ENCODE measurements at places on chromosomes 2 and 18.

- peak; percentile 59 for DNase-seq
Measured at GRCh38 chr2:70086278-70086837, 919 bp upstream of the PCBP1 start.

GRCh38 chr18:21808185-21808584 lies 67.6 kb downstream of the MIB1 start:
- no peak for DNase-seq

- no peak for DNase-seq
Measured at GRCh38 chr2:111952871-111953452, 54.6 kb downstream of the MERTK start.

DNA sequence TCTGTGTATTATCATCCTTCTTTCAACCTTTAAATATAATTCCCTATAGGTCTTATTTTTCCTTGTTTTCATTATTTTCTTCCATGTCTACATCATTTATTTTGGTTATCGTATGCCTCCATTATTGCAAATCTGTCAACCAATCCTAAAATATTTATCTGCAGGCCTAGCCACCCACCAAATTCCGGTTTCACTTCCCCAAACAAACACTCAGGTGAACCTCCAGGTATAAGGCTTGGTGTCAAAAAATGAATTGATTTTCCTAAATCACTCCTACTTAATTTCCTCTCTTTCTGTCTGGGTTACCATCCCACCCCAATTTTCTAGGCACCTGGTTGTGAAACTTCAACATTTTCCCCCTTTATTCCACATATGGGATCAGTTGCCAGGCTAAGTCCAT lies 111.9 kb upstream of the LINC00305 start:
- no peak for DNase-seq

- DNase-seq = no peak
Measured at GRCh38 chr2:220076734-220077133, 449.3 kb downstream of the SLC4A3 start.

GRCh38 chr2:176130957-176131847 lies 1.7 kb downstream of the HOXD8 start:
- DNase-seq = no peak

DNA sequence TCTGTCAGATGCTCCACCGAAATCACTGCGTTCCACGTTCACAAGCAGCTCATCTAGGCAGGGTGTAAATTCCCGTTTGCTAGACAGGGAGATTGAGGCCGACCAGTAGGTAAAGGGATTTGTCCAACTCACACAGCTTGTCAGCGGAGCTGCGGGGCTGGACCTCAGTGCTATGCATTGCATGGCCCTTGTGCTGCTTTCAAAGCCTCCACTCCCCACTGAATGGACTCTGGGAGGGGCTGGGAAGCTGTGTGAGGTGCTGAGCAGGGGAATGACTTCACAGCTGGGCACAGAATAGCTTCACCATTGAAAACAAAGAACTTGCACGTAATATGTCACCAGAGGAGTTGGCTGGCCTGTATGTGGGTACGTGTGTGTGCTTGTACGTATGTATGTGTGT lies 21.4 kb downstream of the CELF4 start:
- no peak for DNase-seq

GRCh38 chr2:214185546-214185945 lies 225.3 kb upstream of the VWC2L start:
- no peak for DNase-seq

GRCh38 chr2:23745726-23746105 lies 181.2 kb downstream of the ATAD2B start:
- DNase-seq = peak; percentile 79

DNA sequence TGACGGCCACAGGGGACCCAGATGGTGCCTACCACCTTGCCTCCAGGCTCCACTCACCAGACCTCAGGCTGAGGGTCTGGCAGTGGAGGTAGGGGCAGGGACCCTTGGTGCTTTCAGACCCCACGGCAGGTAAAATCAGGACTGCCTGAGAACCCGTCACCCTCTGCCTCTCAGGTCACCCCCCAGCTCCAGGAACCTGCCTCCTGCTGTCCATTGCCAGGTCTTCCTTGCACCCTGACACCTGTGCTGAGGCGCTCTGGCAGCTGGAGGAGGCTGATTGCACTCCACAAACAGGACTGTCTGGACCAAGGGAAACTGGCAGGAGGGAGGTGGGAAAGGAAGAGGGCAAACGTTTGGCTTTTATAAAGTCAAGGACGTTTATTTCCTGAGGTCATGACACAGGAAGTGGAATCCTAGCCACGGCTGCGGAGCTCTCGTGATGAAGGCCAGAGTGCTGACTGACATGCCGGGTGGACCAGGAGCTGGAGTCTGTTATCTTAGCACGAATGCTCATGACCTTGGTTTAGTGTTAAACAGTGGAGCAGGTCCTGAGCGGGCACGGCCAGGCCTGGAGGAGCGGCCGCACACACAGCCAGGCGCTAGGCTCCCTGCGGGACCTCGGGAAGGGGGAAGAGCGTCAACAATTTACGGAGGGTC lies 40.5 kb downstream of the ANO7 start:
- DNase-seq = no peak

DNA sequence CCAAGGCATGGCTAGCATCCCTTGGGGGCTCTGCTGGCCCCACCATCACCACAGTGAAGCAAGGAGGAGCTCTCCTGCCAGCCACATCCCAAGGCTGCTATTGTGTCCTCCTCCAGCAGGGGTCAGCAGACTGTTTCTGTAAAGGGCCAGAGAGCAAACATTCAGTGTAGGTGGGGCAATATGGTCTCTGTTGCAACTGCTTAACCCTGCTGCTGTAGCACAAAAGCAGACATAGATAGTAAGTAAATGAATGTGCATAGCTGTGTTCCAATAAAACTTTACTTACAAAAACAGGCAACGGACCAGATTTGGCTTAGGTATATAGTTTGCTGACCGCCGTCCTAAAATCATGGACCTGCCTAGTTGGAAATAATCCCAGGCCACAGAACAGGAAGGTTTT lies 36.4 kb upstream of the ZBTB7C start:
- peak; percentile 49 for DNase-seq

DNA sequence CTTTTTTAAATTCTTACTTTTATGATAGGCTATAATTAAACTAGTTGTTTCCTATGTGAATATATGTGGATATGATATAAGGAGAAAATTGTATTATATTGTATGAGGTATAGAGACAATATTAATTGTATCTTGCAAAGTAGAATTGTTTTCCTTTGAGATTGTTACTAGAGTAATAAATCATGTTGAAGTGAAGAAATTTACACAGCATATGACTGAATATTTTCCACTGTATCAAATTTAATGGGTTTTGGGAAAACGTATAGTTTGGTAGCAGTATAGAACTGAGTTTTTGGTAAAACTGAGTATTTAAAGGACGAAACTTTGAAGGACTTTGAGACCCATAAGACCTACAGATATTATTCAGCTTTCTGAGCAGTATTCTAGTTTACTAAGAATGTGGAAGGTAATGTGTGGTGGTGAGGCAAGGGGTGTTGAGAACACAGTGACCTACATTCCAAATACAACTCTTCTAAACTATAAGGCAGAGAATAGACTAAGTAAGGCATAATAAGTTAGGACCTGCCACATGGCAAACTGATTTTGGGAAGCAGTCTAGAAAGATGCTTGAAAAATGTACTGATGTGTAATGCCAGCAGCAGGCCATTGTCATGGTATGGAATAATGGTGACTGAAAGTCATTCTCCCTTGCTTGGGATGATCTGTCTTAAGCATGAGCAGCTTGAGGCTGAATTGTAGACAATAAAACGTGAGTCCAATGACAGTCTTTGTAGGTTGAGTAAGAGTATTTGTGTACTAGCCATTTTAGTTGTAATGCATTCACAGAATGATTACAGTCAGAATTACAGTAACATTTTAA lies 29.6 kb downstream of the PKP4 start:
- no peak for DNase-seq

DNA sequence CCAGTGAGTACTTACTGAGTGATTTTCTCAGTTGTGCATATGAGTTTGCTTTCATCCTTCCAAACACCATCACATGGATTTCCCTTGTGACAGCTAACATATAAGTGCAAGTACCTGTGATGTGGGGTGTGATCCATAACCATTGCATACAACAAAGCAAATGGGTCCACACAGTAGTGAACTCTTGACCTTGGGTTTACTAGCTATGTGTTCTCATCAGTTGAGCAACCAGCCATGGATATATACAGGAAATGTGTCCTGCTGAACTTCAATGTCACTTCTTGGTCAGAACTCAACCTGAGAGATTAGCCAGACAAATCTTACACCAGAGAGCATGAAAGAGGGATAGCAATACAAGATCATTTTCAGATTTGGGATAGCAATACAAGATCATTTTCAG lies 420.9 kb upstream of the KCNH7 start:
- no peak for DNase-seq

DNA sequence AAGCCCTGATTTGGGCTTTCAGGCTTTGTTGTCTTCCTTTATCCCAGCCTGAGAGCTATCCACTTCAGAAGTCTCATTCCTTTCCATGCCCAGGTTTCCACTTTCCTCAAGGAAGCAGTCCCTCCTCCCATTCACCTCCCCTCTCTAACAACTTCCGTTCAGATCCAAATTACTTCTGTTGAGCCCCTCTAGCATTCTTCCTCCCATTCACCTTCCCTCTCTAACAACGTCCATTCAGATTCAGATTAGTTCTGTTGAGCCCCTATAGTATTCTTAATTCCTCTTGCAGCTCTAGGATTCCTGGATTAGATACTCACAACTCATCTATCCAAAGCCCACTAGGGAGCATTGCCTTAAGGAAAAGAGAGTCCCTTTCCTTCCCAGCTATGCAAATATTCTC lies 216.8 kb downstream of the RAD51AP2 start:
- no peak for DNase-seq

DNA sequence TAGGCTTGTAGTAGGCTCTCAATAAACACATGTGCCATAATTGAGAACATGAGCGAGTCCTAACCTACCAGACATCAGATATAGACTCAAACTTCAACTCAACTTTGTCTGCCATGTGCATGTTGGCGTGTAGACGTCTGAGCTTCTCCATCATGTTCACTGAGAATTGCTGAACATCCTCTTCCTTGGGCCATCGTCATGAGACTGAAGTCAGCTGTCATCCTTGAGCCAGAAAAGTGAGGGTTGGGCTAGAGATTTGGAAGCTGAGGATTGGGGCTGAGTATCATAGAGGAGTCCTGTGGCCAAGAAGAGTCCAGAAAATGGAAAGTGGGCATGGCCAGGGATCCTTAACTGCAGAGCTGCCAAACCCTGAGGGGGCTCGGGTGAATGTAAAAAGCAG lies 7.8 kb upstream of the EFR3B start:
- DNase-seq = no peak

DNA sequence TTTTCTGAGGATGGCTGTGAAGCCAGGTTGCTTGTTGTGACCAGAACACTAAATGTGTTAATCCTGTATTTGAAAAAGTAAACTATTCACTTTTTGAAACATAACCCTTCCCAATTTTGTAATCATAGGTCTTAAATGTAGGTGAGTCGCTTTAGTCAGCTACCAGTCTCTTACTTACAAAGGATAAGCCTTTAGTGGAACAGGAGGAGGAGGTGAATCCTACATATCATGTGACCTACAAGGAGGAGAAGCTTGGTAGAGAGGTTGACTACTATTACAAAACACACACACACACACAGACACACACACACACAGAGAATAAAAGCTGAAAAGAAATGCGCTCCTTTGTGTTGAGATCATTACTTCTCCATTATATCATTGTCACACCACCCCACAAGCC lies 59.9 kb upstream of the SPAG16 start:
- DNase-seq = no peak

DNA sequence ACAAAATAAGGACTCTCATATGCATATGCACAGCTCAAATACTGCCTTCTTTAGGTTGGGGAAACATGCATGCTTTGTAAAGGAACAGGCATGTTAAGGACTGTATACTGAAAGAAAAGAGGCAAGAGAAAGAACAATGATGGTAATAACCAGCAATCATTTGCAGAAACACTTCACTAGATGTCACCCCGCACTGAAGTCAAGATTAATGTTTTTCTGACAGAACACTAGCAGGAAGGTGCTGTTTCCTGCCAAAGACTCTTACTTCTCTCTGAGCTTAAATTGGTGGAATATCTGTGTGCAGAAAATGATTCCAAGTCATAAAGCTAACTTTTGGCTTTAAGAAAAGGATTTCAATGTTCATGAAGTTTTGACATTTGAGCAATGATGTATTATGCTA lies 19.3 kb upstream of the CSRNP3 start:
- DNase-seq = no peak

GRCh38 chr18:35938562-35938961 lies 33.9 kb upstream of the RMP24 start:
- DNase-seq = no peak

- DNase-seq = no peak
Measured at GRCh38 chr18:9410515-9410914, 64.8 kb upstream of the RALBP1 start.

- DNase-seq = no peak
Measured at GRCh38 chr2:30492619-30493018, 45.6 kb downstream of the LCLAT1 start.

GRCh38 chr2:232438951-232439757 lies 16.8 kb upstream of the ALPI start:
- DNase-seq = peak; percentile 32

DNA sequence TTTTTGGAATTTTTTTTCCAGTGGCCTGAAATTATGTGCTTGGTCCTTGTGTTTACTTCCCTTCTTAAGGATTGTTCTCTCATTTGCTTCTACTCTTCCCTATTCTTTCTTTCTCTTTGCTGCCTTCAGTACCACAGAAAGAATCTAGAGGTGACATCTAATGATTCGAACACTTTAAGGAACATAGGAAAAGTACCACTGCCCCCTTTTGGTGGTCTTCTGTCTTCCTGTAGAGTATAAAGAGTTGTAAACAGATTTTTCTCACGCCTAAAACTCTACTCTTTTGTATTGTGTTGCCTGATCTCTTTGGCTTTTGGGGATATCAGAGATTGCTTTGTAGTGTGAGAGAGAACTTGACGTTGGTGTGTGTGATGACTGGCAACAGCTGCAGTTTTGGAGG lies 7.0 kb upstream of the SCTR start:
- peak; percentile 3 for DNase-seq

GRCh38 chr2:39893616-39894015 lies 114.6 kb upstream of the THUMPD2 start:
- DNase-seq = no peak

DNA sequence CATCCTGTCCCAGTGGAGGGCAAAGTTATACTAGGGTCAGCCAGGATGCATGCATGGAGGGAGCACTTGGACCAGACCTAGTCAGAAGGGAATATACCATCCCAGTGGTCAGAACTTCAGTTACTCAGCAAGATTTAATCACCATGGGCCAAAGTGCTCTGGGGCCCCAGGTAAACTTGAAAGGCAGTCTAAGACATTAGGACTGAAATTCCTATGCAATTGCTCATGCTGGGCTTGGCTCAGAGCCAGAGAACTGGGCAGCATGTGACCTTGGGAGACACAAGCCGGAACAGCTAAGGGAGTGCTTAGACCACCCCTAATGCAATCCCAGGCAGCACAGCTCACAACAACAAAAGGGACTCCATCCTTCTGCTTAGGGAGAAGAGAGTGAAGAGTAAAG lies 401.3 kb downstream of the KCNJ3 start:
- no peak for DNase-seq
